ENCODE measurements at places on chromosomes 7 and 10.

- DNase-seq = no peak
These were observed 18.3 kb downstream of the ANKMY2 start for GRCh38 chr7:16627236-16627635.

DNA sequence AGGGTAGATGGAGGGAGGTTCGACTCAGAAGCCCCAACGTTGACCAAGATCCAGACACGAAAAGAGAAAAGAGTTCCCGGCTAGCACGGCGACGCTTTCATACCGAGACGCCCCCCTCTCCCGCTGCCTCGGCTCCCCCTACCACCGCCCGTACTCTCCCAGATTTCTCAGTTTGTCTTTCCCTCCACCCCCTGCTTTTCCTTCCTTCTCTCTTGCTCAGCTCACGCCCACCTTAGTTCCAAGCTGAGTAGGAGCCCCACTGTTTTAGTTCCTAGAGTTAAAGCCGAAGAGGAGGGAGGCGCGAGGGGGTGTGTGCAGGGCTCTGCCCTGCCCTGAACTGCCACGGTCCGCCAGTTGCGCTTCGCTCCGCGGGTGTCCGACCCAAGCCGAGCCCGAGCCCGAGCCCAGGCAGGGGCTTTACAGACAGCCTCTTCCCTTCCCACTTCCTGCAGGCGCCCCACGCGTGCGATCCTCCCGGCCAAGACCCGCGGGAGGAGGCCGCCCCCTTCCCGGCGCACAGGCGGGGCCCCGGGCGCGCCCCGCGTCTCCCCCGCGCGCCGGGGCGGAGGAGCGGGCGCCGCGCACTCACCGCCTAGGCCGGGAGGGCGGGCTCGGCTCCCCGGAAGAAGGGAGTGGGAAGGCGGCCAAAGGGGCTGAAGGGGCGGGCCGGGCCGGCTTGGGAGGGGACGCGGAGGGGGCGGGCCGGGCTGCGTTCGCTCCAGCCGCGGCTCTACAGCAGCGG is at the start of gene EPHB6:
TSS of gene EPHB6 (plus strand) at position 705 of the 742 bp plus-strand sequence. CDS start 8,152 bp downstream, outside the sequence.
- peak; percentile 29 for DNase-seq

DNA sequence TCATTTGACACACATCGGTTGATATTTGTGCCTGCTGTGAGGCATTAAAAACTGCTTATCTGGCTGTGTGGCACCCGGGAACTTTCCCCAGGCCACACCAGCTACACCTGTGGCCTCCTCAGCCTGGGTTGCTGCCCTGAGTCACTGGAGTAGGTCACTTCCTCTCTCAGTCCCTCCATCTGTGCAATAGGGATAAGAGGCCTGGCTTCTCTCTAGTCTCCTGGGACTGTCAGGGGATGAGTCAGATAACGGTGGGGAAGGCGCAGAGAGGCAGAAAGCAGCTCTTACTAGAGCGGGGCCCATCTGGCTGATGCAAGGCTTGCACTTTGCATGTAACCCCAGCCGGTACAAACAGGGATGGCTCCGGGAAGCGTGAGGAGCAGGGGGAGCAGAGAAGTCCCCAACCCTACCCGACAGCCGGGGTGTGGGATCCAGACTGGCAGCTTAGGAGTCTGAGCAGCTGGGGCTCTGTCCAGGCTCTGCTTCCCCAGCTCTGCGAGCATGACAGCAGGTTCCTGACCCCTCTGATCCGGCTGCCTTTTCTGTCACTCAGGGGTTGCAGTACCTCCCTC is 34.0 kb downstream of the DNAJB12 start:
- peak; percentile 54 for DNase-seq

- DNase-seq = no peak
These were observed 246.1 kb downstream of the KLF6 start for GRCh38 chr10:3538656-3539531.

DNA sequence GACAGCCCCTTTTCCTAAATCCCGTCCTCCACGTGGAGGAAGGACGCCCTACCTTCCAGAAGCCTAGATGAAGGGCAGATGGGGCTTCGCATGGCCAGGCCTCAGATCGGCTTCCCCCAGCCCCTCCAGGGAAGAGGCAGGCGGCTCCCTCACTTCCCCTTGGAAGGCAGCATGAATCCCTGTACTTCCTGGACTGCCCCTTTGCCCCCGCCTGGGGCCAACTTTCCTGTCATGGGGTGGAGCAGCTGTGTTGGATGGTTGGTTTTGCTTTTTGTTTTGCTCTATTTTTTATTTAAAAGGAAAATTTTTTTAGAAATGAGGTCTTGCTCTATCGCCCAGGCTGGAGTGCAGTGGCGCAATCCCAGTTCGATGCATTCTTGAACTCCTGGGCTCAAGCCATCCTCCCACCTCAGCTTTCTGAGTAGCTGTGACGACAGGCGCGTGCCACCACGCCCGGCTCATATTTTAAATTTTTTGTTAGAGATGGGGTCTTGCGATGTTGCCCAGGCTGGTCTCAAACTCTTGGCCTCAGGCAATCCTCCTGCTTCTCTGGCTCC is 27.2 kb downstream of the GTF2IRD1 start:
- no peak for DNase-seq

- DNase-seq = no peak
These were observed 1.2 kb downstream of the PURB start for GRCh38 chr7:44883961-44884620.

DNA sequence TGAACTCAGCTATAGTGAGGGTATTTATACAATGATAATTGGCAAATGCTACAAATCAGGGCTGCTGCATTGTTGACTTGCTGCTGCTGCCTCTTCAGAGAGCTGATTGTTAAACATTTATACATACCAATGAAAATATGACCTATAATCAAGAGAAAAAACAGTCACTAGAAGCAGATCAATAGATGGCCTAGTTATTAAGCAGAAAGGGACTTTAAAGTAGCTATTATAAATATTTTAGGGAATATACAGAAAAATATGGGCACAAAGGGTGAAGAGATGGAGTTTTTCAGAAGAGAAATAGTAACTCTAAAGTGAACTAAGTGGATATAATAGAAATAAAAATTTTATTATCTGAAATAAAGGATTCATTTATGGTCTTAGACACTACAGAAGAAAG is 14.4 kb upstream of the UNC5B start:
- no peak for DNase-seq

DNA sequence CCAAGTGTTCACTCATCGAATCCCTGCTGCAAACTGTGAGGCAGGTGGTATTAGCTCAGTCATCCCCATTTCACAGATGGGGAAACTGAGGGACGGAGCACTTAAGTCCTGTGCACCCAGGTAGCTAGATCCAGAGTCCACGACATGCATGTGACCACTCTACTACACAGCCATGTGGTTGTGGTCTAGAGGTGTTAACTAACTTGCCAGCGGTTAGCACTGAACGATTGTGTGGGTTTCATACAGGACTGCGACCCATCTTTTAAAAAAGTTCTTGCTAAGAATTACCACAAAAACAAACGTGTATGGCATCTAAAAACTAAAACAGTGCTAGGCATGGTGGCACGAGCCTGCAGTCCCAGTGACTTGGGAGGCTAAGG is 16.1 kb upstream of the ABCC2 start:
- DNase-seq = no peak

- no peak for DNase-seq
These were observed 256.6 kb downstream of the SORCS3 start for GRCh38 chr10:104897696-104898095.

- no peak for DNase-seq
These were observed 156.7 kb downstream of the PRKG1 start for GRCh38 chr10:51230887-51231585.

DNA sequence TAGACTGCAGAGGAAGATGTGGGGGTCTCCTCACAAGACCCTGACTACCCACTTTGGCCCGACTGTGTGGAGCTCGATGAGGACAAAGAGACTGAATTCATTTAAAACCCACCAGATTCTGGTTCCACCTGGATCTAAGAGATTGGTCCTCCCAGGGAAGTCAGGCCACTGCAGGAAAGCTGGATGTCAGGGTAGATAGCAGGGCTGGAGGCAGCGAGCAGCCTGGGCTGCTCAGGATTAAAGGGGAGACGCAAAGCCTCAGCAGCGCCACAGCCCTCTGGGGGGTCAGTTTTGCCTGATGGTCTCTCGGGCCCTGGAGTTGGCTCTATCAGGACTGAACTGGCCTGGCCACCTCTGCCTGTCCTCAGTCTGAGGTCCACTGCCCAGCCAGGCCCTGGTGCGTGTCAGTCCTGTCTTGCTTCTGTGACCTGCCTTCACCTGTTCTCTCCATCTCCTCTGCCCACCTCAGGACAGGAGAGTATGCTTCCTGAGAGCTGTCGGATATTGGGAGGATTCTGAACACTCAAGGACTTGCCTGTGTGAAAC is 12.2 kb upstream of the KLRG2 start:
- no peak for DNase-seq

DNA sequence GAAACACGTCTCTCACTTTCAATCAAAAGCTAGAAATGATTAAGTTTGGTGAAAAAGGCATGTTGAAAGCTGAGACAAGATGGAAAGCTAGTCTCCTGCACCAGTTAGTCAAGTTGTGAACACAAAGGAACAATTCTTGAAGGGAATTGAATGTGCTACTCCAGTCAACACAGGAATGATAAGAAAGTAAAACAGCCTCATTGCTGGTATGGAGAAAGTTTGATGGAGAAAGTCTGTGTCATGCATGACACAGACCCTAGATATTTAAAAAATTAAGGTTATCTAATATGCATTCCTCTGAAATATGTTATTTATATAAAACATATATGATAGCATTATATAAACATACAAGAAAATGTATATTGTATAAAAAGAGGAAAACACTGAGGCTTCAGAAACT is 699.4 kb upstream of the FZD8 start:
- no peak for DNase-seq

GRCh38 chr7:30430777-30431176 is 47.8 kb downstream of the NOD1 start:
- DNase-seq = no peak

- no peak for DNase-seq
These were observed 2.0 kb downstream of the SRI start for GRCh38 chr7:88217675-88218428.

DNA sequence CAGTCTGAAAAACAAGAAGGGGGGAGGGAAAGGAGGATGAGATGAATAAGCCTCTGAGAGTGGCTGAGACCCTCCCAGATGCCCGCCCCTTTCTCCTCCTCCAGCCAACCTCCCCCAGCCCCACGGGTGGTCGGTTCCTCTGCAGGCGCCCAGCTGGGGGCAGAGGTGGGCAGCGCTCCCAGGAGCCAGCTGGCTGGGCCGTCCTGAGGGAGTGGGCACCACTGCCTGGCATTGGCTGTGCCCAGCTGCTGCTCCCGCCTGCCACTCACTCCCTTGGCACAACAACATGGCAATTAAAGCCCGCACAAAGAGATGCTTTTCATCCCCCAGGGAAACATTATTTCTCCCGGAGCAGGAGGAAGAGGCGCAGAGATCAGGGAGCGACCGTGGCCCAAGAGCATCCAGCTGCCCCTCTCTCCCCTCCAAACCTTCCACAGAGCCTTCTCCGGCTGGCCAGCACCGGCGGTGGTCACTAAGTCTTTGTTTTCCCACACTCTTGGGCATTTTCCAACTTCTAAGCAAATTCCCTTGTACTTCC is 107.2 kb downstream of the SPDYE5 start:
- DNase-seq = no peak

GRCh38 chr10:45253183-45253914 is 62.1 kb downstream of the OR13A1 start:
- no peak for DNase-seq

DNA sequence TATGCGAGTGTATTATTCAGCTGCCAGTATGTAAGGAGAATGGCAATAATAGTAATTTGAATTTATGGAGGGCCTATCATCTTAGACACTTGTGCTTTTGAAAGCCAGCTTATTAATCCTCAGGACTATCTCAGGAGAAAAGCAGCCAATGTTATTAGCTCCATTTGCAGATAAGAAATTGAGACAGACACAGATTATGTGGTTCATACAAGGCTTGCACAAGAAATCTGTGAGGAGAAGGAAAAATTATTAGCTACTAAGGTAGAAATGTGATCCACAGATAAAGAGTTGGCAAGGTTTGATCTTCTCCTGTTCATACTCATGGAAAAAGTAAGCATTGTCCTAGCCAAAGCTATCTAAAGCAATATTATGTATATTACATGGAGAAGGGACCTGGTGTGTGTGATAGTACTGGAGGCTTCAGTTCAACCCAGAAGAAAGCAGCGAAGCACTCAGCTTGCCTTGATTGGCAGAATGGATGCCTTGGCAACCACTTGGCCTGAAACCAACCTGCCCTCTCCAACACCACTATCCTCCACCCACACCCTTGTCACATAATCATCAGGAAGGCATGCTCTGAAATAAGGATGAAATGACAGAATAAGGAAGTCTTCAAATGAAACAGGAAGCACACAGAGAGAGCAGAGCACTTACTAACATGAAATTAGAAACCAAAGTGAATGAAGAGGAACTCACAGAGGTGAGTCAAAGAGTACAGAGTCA is 18.0 kb downstream of the MACC1 start:
- no peak for DNase-seq

DNA sequence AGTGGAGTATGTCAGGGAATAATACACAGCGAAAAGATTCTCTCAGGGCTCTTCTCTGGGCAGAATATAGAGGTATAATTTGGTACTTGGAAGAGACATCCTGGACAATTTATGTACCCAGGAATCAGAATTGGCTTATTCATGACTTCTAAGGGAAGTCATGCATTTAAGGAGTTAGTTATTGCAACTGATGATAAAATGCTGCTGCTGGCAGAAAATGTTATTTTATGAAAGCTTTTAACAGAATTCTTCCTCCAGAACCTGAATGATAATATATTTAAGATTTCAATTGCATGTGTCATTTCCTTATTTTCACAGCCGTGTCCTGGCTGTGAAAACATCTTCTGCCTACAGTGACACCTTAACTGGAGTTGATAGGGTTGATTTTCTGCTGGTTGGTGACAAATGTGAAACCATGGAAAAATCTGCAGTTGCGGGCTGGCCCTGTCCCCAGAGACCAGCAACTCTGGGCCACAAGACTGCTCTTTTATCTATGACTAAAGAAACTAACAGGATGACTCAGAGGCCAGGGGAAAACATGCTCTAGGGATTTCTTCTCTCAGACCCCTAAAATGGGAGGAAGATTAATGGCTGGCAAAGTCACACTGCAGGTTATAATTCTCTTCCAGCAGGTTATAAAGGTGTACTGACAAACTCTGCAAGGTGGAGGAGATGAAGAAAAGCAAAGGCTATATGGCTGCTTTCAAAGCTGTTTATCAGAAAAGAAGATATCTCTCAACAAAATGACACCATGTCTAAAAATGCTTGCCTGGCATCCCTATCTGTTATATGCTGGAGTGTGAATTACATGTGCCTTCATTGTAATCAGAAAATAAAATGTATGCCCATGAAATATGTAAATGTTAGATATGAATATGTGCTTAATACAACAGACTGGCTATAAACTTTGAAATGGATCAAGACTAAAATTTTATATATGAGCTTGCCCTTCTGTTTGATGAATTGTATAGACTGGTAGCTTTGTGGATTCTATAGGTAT is 12.1 kb upstream of the TRUB1 start:
- no peak for DNase-seq

Data from stimulated activated CD8-positive, alpha-beta memory T cell treated with anti-CD3 and anti-CD28 coated beads, Interleukin-4, amount 100 ng/mL, for 4 hours (primary cell).